Prostate gland (tissue), 2 donors: ENCODE measurements at places on chromosomes 1 and 21. TPM values are rescaled to one million over a fixed set of nuclear protein-coding genes. Genes with fewer than 3 reads are reported as not detected.
A peak's percentile ranks its signal among the peaks of the same experiment; 100 is the strongest.

TNN gene
- total RNA-seq: 0.05 TPM

CCDC28B gene
- 2.9 TPM for total RNA-seq

WLS gene
- 74.5 TPM for total RNA-seq

SVBP gene
- total RNA-seq: 15.0 TPM

IL10 gene
- total RNA-seq: not detected

TBX19 gene
- 1.9 TPM for total RNA-seq

EXTL1 gene
- 3.2 TPM for total RNA-seq

SEC16B gene
- 2.7 TPM for total RNA-seq

DNA sequence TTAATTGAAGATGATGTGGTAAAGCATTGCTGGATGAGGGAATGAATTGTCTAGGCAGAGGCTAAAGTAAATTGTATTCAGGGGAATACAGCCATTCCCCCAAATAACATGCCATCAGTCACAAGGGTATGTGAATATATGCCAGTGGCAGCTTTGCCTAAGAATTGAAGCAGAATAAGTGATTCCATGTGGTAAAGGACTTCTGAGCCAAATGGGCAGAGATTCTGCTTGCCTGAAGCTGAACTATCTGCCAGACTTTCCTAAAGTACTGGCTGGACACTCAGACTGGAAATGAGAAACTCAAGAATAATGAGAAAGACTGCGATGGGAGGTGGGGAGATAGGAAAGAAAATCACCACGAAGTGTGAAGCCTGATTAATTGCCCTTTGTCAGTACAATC is 2.4 kb downstream of the LIX1L start:
- peaks cover 5% of the 10 kb centered on the region for H3K4me1 ChIP-seq
- no peak for DNase-seq
- H3K36me3 ChIP-seq: no peaks in the 10 kb centered on the region
- H3K27me3 ChIP-seq: no peaks in the 10 kb centered on the region
- H3K27ac ChIP-seq: peak overlapping the region; percentile 97
- no peak overlapping the region for H3K4me3 ChIP-seq

DNA sequence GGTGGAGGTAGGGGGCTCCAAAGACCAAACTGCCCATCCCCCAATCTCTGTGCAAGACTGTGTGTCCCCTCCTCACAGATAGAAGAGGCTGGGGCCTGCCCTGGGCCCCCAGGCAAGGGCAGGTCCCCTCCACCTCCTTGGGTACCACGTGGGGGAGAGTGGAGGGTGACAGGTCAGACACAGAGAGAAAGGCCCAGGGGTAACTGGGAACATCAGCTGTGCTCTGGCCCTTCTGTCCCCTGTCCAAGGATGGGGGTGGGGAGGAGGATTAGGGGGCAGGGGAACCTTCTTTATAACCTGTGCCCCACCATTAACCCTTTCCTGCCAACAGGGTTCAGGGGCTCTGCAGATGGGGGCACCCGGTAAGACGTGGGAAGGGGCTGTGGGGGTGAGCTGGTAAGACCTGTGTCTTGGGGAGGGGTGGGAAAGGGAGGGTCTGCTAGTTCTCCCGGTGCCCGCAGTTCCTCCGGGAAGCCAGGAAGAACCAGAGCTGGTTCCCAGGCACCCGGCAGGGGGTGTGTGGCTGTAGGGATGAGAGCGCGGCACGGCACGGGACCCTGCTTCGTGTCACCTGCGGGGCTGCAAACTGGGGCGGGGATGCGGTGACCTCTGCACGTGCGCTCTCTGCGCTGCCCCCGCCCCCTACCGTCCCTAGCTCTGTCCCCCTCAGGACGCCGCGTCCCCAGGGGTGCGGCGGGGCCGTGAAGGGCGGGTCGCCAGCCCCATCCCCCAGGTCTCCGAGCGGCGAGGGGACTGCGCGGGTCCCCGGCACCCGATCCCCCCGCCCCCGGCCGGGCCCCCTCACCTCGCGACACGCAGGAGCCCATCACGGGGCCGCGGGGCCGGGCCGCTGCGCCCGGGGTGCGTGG is 601 bp downstream of the FAM131C start:
- no peak for DNase-seq
- no peaks in the 10 kb centered on the region for H3K27me3 ChIP-seq
- H3K27ac ChIP-seq: no peak overlapping the region
- peak overlapping the region; percentile 23 for H3K4me3 ChIP-seq
- H3K4me1 ChIP-seq: no peaks in the 10 kb centered on the region

GRCh38 chr1:21927533-21928237 is 9.4 kb downstream of the HSPG2 start:
- no peaks in the 10 kb centered on the region for H3K27me3 ChIP-seq
- no peaks in the 10 kb centered on the region for H3K4me1 ChIP-seq
- no peak overlapping the region for H3K4me3 ChIP-seq

DNA sequence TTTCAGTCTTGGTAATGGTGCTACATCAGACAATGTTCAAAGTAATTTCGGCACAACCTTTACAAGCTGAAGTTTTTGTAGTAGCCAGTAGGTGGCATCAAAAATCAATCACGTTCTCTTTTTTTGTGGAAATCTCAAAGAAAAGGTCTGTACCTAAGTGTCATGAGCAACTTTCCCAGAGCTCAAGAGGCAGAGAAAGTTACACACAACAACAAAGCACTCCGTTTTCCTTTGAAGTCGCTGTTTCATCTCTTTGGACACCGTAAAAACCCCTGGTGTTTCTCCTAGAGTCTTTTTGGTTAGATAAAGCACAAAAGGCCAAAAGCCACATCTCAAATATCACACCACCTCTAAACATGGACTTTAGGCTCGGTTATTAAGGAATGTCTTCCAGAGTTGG is 131.6 kb downstream of the LHX8 start:
- H3K27ac ChIP-seq: no peak overlapping the region
- H3K36me3 ChIP-seq: no peaks in the 10 kb centered on the region
- H3K27me3 ChIP-seq: no peaks in the 10 kb centered on the region
- no peaks in the 10 kb centered on the region for H3K4me1 ChIP-seq
- no peak for DNase-seq

- H3K4me1 ChIP-seq: peaks cover 14% of the 10 kb centered on the region
- H3K36me3 ChIP-seq: no peaks in the 10 kb centered on the region
- no peak for DNase-seq
- H3K27me3 ChIP-seq: no peaks in the 10 kb centered on the region
- H3K4me3 ChIP-seq: no peak overlapping the region
Observed at GRCh38 chr1:10508511-10508951, 33.8 kb downstream of the PEX14 start.

DNA sequence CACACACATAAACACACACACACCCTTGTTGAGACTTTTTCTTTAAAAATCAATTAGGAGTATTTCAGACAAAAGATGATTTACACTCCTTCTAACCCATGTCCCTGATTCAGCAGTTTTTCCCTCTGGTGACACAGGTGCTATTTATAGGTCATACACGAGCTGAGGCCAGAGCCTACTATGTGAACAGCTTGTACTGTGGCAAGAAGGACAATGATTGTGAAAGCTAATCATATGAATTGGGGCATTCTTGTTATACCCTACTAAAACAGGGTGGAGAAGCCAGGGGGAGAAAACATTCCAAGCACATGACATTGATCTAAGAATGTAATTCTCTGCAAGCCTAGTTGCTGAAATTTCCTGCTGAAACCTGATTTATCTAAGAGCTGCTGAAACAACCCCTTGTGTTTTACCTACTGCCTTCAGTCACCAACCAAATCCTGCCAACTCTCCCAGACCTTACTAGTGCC is 60.3 kb downstream of the XCL1 start:
- H3K36me3 ChIP-seq: no peaks in the 10 kb centered on the region
- H3K27ac ChIP-seq: peak overlapping the region; percentile 23
- H3K4me3 ChIP-seq: no peak overlapping the region
- H3K4me1 ChIP-seq: no peaks in the 10 kb centered on the region

GRCh38 chr1:208499026-208499425 is 254.8 kb upstream of the PLXNA2 start:
- no peaks in the 10 kb centered on the region for H3K27me3 ChIP-seq
- no peak for DNase-seq
- H3K36me3 ChIP-seq: no peaks in the 10 kb centered on the region
- H3K4me1 ChIP-seq: no peaks in the 10 kb centered on the region
- no peak overlapping the region for H3K27ac ChIP-seq

GRCh38 chr1:59752556-59753414 is 62.0 kb upstream of the HOOK1 start:
- no peak overlapping the region for H3K4me3 ChIP-seq
- no peaks in the 10 kb centered on the region for H3K4me1 ChIP-seq
- no peak for DNase-seq
- no peaks in the 10 kb centered on the region for H3K36me3 ChIP-seq
- no peak overlapping the region for H3K27ac ChIP-seq

GRCh38 chr1:115041654-115042053 is 12.0 kb downstream of the TSHB start:
- no peak overlapping the region for H3K4me3 ChIP-seq
- H3K27me3 ChIP-seq: no peaks in the 10 kb centered on the region
- no peaks in the 10 kb centered on the region for H3K36me3 ChIP-seq
- no peak for DNase-seq

DNA sequence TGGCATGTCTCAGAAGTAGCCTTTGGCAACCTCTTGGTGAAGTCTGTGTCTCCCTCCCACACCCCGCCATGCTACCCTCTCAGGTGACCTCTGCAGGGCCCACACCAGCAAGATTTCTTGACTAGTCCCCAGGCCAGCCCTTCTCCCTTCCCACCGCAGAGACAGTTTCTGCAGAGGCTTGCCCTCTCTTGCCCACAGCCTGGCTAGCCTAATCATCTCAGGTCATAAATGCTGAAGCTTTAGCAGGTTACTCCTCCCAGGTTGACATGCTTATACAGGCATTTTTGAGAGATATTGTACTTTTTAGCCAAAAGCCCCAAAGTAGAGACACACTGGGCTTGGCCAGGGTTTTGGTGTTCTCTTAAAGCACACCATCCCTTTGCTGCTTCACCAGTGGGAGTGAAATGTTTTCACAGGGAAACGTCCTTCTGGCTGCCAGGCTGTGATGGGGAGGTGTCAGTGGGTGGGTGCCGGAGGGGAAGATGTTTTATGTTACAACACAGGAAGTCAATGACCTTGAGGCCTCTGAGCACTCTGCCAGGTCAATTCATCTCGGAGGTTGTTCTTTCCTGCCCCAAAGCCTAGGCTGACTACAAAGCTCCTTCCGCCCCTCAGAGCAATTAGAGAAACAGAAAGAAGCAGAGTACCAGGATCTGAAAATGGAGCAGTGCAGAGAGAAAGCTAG is 58.5 kb downstream of the STYXL2 start:
- H3K27me3 ChIP-seq: no peaks in the 10 kb centered on the region
- DNase-seq: no peak
- no peak overlapping the region for H3K4me3 ChIP-seq

- no peaks in the 10 kb centered on the region for H3K36me3 ChIP-seq
- H3K27me3 ChIP-seq: no peaks in the 10 kb centered on the region
- H3K4me1 ChIP-seq: no peaks in the 10 kb centered on the region
Observed at GRCh38 chr1:230303069-230303468, 123.1 kb downstream of the PGBD5 start.

- H3K4me1 ChIP-seq: no peaks in the 10 kb centered on the region
- H3K4me3 ChIP-seq: no peak overlapping the region
- H3K36me3 ChIP-seq: no peaks in the 10 kb centered on the region
- DNase-seq: no peak
- no peaks in the 10 kb centered on the region for H3K27me3 ChIP-seq
- no peak overlapping the region for H3K27ac ChIP-seq
Observed at GRCh38 chr1:236982380-236982779, 21.9 kb downstream of the MT1HL1 start.

DNA sequence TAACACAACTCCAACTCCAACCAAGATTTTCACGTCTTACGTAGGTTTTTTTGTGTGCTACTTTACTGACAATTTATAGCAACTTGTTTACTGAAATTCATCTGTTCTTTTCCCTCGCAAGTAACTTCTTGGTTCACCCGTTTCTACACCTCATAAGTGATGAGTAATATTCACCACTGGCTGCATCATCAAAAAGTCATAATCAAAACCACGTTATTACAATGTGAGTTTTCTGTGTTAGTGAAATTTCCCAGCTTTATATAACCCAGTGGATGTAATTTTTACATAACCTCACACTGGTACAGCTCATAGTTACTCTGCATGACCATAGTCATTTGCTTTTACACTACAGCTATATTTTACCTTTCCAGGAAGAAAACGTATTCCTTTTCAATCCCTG is 401.1 kb upstream of the LYPLAL1 start:
- no peaks in the 10 kb centered on the region for H3K27me3 ChIP-seq
- no peak overlapping the region for H3K27ac ChIP-seq
- H3K36me3 ChIP-seq: no peaks in the 10 kb centered on the region
- no peak for DNase-seq
- H3K4me1 ChIP-seq: no peaks in the 10 kb centered on the region
- H3K4me3 ChIP-seq: no peak overlapping the region

DNA sequence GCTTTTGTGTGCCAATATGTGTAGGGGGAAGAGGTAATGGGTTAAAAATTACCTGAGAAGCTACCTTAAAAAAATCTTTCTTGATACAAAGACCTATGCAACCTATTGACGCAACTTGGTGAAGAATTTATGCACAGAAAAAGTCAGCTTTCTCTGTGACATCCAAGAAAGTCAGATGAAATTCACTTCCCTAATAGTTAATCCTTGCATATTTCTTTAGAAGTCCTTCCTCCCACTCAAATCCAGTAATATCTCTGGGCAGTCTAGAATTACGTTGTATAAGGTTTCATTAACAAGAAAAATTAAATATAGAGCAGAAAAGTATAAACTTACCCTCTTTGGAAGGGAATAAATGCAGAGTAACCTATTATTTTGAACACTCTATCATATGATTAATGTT is 2.9 kb downstream of the UBAP2L start:
- no peak overlapping the region for H3K4me3 ChIP-seq
- H3K27me3 ChIP-seq: no peaks in the 10 kb centered on the region
- no peak for DNase-seq
- H3K4me1 ChIP-seq: no peaks in the 10 kb centered on the region
- peaks cover 3% of the 10 kb centered on the region for H3K36me3 ChIP-seq

DNA sequence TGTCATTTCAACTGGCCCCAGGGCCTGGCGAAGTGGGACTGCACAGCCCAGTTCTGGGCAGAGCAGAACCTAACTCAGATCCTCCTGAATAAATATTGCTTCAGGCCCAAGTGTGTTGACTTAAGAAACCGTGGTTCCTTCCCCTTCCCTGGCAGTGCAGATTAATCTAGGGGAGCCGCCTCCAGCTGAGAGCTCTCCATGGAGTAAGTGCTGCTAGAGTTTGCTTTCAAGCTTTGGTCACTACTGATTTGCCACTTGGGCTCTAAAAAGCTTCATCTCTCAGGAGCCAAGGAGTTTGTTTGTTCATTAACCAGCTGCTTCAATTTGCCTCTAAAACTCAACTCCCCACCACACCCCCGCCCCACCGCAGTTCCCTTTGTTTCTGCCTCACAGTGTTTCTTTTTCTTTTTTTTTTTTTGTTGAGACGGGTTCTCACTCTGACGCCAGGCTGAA is 112.1 kb downstream of the DTL start:
- H3K4me1 ChIP-seq: no peaks in the 10 kb centered on the region
- peak; percentile 46 for DNase-seq
- H3K27ac ChIP-seq: peak overlapping the region; percentile 14
- H3K27me3 ChIP-seq: no peaks in the 10 kb centered on the region
- H3K4me3 ChIP-seq: no peak overlapping the region

DNA sequence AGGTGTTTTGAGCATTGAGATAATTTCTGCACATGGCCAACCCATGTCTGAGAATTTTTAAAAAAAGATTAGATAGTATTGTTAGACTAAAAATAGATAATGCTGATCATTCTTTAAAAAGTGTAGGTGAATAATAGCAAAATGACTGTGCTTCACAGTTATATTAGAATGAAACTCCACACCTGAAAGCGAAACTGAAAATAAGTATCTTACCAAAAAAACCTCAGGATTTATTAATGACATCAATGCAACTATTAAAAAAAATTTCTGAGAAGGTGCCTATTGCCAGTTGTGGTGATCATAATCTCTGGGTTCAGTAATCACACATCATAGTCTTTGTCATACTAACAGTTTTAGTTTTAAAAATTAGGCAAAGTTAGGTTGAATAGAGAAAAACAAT is 36.5 kb downstream of the PLA2G4A start:
- H3K36me3 ChIP-seq: no peaks in the 10 kb centered on the region
- no peak overlapping the region for H3K27ac ChIP-seq
- no peaks in the 10 kb centered on the region for H3K27me3 ChIP-seq
- DNase-seq: no peak
- H3K4me3 ChIP-seq: no peak overlapping the region
